ENCODE measurements at places on chromosomes 2 and 18. TPM values are rescaled to one million over a fixed set of nuclear protein-coding genes. Genes with fewer than 3 reads are reported as not detected.

LCT gene
- 0.16 TPM for total RNA-seq

ACADL gene
- not detected for total RNA-seq

INO80B gene
- 25.6 TPM for total RNA-seq

CCDC102B gene
- 2.3 TPM for total RNA-seq

TBC1D8 gene
- total RNA-seq = 3.4 TPM

GAL3ST2 gene
- 1.0 TPM for total RNA-seq

CYP26B1 gene
- total RNA-seq = not detected
